ENCODE measurements at places on chromosomes 11 and 22.

DNA sequence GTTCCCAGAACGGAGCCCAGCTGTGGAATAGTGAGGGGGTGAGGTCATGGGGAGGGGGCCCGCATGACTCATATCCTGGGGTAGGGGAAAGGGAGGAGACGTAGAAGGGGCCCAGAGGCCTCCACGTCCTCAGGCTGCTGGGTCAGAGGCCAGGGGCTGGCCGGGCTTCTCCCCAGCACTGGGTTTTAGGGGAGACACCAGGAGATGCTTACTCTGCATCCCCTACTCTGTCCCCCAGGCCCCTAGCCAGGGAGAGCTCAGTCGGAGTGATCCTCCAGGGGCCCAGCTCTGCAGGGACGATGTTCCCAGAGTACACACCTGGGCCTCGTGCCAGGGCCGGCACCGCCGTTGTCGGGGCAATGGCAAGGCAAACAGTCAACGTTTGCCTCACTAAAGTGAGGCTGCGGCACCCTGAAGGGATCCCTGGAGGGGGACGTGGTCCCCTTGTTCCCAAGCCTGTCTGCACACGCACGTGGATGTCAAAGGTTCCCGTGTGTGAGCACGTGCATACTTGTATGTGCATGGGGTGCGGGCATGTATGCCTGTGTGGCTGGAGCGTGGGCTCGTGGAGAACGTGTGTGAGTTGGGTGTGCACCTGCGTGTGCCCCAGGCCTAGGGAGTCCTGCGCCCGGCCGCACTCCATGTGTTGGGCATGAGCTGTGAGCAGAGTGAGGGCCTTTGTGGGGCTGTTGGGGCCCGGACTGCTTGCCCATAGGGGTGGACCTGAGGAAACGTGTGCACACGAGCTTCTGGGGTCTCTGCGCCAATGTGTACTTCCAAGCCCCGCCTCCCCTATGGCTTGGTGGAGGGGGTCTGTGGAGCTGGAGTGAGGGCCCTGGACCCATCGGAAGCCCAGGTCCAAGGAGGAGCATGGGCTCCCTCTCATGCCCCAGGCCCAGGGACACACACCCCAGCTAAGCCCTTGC lies 14.2 kb downstream of the PRR33 start:
- no peak for DNase-seq

DNA sequence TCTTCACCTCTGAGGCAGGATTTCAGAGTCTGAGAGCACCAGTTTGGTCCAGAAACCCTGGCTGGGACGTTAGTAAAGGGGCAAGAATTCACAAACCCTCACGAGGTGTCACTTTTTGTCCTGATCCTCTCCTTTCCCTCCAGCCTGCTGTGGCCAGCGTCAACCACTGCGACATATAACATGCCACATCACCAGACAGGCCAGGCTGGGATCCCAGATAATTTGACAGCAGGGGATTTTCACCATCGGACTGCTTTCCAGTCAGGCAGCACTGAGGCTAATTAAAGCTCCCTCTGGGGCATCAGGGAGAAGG lies 36.8 kb upstream of the RBFOX2 start:
- peak; percentile 1 for DNase-seq

DNA sequence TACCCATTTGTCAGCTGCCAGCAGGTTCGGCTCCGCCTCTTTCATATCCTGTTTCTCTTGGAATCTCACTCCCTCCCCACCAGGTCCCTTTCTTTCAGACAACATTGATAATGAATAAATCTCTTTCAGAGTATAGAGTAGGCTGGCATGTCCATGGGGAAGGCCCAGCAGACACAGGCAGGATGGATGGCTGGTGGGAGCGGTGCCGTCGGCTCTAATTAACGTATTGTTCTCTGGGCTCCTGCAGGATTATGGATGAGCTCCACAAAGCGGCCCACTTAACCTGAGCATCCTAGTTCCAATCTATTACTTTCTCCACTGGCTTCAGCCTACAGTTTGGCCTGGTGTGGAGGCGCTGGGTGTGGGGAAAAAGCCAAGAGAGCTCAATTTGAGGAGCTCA lies 588.0 kb downstream of the BUD13 start:
- DNase-seq = no peak

GRCh38 chr11:111452146-111452545 lies 60.0 kb downstream of the BTG4 start:
- DNase-seq = no peak

- DNase-seq = no peak
These were observed 31.6 kb downstream of the TPST2 start for GRCh38 chr22:26558248-26558895.

DNA sequence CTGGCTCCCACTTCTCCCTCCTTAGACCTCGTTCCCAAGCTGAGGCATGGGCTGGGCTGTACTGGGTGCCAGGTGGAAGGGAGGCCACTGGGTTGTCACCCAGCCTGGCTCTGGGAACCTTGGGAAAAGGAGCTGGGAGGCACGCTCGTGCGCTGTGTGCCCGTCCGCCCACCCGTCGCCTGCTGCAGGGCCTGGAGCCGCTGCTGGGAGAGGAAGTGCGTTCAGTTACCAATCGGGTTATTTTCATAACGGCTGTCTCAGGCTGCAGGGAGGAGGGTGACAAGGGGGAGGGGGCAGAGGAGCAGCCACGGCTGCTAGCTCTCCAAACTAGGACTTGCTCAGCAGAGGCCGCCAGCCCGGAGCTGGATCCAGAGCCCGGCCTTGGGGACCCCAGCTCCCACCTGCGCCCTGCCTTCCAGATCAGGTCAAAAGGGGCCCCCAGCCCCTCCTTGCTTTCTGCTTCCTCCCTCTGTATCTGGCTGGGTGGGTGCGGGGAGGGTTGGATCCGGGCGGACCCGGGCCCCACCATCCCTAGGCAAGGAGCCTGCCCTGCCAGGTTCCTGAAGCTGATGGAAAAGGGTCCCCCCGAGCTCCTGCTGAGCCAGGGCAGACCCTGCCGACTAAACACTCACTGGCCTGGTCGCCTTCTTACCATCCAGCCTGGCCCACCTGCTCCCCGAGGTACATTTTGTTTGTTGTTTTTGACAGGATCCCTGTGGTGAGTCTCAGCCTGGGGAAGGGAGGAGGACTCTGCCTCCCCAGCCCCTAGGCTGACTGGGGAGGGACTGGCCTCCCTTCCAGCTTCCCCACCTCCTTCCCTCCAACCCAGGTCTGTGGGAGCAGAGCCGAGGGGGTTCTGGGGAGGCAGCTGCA lies 14.3 kb downstream of the DGKZ start:
- DNase-seq = no peak

- no peak for DNase-seq
These were observed 99.0 kb downstream of the FAR1 start for GRCh38 chr11:13767471-13767870.

DNA sequence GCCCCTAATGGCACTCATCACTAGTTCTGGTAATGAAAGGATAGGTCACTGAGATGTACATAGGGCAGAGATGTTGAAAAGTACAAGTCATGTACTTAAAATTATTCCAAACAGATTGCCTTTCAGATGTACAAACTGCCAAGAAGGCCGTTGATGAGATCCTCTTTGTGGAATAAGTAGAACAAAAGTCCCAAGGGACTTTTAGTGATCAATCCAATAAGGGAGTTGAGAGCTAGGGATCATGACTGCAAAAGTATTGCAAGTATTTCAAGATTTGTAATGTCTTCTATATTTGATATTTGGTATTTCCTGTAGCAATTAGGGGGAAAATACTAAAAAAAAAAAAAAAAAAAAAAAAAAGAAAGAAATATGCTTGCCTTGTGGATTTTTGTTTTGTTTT lies 82.2 kb downstream of the ATG16L2 start:
- DNase-seq = no peak

GRCh38 chr11:2593393-2593950 lies 106.3 kb downstream of the KCNQ1OT1 start:
- no peak for DNase-seq

- DNase-seq = no peak
These were observed 1.8 kb downstream of the TPST2 start for GRCh38 chr22:26587991-26588613.

- no peak for DNase-seq
These were observed 1.7 kb downstream of the OSBPL5 start for GRCh38 chr11:3163241-3163981.

- no peak for DNase-seq
These were observed 650.7 kb downstream of the FAM181B start for GRCh38 chr11:82082976-82083375.

DNA sequence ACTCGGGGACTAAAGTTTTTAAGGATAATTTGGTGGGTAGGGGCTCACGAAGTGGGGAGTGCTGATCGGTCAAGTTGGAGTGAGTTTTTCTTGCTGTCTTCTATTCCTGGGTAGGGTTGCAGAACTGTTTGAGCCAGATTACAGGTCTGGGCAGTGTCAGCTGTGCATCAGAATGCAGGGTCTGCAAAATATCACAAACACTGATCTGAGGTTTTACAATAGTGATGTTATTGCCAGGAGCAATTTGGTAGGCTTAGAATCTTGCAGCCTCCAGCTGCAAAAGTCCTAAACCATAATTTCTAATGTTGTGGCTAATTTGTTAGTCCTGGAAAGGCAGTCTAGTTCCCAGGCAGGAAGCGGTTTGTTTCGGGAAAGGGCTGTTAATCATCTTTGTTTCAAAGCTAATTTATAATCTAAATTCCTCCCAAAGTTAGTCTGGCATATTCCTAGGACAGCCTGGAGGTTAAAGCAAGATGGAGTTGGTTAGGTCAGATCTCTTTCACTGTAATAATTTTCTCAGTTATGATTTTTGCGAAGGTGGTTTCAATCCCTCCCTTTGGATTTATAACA lies 39.7 kb upstream of the CALCA start:
- DNase-seq = no peak

DNA sequence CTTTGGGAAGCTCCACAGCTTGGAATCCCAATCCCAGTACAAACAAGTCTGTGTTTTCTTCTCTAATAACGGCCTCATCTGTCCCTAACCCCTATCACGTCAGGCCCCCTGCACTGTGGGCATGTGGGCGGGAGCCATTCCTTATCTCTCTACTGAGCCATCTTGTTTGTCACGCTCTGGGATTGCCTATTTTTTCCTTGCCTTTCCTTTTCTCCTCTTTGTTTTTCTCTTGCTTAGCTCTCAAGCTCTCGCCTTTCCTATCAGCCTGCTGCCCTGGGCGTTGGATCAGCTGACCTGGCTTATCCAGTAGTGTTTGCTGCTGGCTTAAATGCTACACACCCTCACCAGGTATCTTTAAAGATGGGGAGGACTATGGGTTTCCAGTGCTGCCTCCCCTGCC lies 35.8 kb downstream of the ARHGAP1 start:
- no peak for DNase-seq

GRCh38 chr11:118742304-118742703 lies 48.7 kb downstream of the DDX6 start:
- DNase-seq = no peak

DNA sequence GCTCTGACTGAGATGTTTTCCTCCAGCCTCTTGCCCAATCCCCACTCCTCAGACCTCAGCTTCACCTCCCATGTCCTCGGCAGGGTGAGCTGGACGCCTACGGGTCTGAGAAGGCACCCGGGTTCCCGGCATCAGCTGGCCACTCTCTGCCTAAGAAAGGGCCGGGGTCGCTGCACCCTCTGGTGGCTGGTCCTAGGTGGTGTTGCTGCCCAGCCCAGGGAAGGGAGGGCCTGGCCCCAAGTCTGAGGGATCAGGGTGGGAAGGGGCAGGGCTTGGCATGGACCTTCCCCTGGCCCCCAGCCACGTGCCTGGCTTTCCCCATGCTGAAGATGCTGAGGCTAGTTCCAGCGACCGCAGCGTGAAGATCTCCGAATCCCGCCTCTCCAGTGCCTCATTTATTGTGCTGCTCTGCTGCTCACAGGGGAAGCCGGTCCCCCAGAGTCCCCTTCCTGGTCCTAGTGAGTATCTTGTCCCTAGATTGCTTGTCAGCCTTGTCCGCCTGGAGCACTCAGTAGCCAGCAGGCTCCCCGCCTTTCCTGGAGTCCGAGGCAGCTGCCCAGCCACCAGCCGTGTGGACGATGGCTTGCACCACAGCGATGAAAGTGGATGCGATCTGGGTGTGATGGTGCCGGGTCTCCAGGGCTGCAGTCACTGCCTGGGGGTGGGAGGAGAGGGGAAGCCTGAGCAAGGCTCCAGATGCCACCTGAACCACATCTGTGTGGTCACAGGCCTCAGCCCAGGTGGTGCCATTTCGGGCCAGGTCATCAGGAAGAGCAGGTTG lies 2.9 kb upstream of the GGT5 start:
- no peak for DNase-seq

DNA sequence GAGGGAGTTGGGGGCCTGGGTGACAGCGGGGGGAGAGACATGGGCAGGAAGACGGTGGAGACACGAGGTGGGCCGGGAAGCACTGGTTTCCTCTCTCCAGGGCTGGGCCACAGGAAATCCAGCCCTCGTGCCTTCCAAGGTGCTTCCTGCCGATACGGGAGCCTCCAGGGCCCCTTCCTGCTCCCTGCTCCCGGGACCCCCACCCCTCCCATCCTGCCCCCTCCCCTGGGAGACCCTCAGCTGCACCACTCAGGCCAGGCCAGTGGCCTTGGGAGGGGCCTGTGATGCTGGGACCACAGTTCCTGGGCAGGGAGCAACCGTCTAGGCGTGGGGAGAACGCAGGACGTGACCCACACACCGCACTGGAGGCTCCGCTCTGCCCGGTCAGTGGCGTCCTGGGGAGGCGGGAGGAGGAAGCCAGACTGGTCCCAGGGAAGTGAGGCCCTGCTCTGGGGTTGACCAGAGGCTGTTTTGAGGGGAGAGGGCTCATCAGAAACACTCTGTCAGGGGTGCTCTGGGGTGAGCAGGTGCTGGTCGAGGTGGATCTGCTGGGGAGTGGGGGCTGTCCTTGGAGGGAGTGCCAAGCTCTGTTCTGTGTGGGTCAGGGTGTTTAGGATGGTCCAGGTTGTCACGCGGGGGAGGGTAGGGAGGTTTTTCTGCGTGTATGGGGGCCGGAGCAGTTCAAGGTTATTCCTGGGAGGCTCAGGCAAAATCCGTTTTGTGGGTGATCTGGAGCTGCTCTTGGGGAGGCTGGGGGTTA lies at the start of gene SHANK3:
Gene SHANK3 (plus strand): TSS at position 353 of the 760 bp plus-strand sequence.
- no peak for DNase-seq

DNA sequence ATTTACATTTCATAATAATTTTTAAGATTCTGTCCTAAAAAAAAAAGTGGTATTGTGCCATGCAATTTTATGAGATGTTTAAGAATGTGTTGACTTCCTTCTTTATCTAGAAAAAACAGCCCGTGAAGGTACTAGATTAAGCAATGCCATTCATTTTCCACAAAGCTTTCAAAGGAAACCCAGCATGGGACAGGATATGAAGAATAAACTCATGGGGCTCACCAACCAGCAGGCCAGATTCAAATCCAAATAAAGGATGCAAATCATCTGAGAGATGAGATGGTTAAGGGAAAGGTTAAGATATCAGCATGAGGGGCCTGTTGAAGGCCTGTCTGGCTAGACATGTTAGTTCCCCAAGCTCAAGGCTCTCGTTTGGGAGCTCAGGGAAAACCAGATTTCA lies 199.1 kb downstream of the SWAP70 start:
- DNase-seq = no peak

DNA sequence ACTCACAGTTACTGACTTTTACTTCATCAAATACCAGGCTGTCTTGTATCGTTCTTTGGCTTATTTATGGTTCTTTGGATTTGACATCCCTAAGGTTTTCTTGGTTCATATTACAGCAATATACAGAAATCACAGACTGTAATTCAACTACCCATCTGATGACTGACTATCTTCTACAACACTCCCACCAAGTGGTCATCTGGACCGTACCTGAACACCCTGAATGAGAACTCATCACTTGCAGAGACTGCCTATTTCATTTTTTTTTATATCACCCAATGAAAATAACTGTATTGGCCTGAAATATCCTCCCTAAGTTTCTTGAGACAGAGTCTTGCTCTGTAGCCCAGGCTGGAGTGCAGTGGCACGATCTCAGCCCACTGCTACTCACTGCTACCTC lies 9.5 kb upstream of the UPB1 start:
- no peak for DNase-seq

- peak; percentile 63 for DNase-seq
These were observed 1.4 kb upstream of the STIM1 start for GRCh38 chr11:3853899-3854659.

Data from effector memory CD4-positive, alpha-beta T cell (primary cell).